Midbrain (tissue), 1 donor: ENCODE measurements at places on chromosomes 5 and 9.

DNA sequence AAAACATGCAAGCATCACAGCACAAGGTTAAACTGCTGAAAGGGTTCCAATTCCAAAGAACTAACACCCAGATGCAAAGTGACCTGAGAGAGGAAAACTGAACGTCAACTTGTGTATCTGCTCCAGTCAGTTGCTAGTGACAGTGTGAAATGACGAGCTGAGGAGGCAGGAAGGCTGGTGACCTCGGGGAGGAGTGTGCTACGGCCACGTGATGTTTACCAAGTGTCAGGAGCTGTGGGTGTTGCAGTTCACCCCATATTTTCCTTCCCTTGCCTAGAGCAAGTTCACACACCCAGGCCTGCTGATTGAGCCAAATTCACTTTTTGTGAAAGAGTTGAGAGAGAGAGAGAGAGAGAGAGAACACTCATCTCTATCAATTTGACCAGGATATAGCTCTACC lies 231.6 kb upstream of the ANKH start:
- no peak for DNase-seq

DNA sequence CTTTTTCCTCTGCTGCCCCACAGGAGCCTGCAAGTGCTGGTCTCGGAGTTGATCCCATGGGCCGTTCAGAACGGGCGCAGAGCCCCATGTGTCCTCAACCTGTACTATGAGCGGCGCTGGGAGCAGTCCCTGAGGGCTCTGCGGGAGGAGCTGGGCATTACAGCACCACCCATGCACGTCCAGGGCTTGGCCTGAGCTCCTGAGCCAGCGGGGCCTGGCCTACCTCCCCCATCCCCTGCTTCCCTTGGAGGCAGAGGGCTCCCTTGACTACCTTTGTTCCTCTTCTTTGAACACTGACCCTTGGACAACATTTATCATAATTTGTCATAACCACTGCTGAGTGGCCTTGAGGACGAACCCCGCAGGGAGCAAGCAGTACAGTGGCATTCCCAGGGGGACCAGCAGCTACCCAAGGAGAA lies 6.9 kb upstream of the SLC27A4 start:
- no peak for DNase-seq

- no peak for DNase-seq
Observed at GRCh38 chr9:20048437-20048836, 259.6 kb upstream of the SLC24A2 start.

- no peak for DNase-seq
Observed at GRCh38 chr9:93897075-93897970, 57.8 kb downstream of the BARX1 start.

DNA sequence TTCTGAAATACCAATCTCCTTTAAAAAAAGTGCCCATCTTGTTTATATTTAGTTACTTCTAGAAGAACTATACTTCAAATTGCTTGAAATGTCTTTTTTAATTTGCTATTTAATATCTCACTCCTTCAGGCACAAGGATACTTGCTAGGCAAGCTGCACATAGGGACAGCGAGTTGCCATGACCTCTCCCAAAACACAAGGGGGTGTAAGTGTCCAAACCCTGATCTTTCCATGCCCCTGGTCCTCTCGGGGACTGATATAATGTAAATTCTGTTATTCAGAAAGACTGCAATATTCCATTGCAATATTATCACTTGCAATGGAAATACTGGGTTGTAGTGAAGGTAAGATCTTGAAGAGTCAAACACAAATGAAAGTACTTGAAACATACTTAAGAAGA lies 480.4 kb downstream of the CETN3 start:
- DNase-seq, result no peak

- no peak for DNase-seq
Observed at GRCh38 chr9:69621730-69622460, 50.3 kb downstream of the APBA1 start.

GRCh38 chr5:159663986-159664385 lies 252.3 kb upstream of the ADRA1B start:
- DNase-seq, result no peak

GRCh38 chr9:113682297-113682771 lies 193.8 kb upstream of the ZNF618 start:
- DNase-seq, result peak; percentile 75
